Globus pallidus (tissue), 1 donor: ENCODE measurements at places on chromosomes 6 and 20.

- no peak for DNase-seq
Observed at GRCh38 chr6:2865694-2866151, 24.1 kb upstream of the SERPINB1 start.

DNA sequence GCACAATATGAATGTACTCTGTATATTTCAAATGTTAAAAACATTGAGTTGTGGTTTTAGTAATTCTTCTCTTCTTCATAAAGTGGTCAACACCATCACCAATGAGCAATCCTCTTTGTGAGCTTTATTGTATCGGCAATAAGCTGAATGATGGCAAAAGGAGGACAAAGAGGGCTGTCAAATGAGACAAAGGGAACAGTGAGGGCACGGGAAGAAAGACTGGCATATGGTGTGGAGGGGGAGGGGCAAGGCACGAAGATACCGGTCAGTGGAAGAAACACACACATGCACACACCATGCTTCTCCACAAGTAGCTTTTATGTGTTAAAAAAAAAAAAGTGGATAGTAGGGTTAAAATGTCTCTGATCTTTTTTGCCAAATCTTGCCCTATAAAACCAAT is 506.8 kb upstream of the CITED2 start:
- DNase-seq, result peak; percentile 18

DNA sequence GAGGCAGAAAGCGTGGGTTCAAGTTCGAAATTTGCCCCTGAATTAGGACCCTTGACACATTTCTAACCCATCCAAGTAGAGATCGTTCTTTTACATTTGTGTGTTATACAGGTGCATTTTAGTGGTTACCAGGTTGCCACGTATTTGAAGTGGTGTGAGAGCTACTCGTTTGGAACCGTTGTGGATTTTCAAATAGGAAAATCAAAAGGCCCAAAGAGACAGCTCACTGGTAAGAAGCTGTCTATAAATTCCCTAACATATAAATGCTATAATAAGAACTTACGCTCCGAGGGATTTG is 1.6 kb upstream of the REV3L start:
- no peak for DNase-seq

DNA sequence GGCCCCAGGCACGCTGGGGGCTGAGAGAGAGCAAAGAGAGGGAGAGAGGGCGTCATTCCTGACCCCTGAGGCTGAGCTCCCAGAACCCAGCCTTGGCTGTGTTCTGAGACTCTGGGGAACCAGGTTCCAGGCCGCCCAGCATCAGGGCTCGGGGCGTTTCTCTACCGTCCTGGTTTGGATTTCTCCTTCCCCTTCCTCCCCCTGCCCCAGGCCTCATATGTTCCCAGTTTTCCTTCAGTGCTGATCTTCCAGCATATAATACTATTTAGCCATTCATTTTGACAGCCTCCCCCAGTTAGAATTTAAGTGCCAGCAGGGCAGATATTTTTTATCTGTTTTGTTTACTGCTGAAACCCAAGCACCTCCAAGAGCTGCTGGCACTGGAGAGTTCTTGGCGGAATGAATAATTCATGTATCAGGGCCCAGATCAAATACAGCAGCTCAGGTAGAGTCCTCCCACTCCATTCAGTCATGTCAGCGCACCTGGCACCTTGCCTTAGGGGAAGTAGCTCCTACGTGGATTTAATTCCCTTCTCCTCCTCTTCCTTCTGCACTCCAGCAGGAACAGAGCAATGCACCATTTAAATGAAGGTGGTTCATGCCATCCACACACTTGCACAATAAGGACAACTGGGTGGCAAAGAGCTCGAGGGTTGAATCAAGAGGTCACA is 23.4 kb upstream of the FRMD1 start:
- DNase-seq, result no peak

- DNase-seq, result no peak
Observed at GRCh38 chr20:62609811-62610757, 32.2 kb upstream of the SLCO4A1 start.

- DNase-seq, result no peak
Observed at GRCh38 chr6:108518714-108519576, 41.8 kb upstream of the FOXO3 start.

DNA sequence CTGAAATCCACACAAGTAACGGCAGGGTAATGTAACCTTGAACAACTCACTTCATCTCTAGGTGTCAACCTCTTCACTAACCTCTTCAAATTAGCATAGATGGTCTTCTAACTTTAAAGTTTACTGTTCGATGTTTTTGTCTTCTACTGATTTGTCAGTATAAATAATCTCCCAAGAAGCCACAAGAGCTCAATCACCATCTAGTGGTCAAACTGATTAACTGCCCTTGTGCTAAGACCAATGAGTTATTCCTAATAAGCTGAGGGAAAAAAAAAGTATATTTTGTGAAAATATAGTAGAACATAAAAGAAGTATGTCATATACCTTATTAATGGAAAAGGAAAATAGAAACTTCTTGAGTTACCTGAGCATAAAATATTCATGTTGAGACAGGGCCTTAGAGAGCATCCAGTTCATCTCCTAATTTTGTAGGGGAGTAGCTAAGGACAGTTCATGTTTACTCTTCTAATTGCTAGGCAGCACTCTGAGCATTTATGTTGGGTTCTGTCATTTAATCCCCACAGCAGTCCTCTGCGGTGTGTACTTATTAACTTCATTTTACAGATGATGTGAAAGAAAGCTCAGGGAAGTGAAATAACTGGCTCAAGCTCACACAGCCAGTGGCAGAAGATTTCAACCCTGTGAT is 317.1 kb downstream of the ESR1 start:
- peak; percentile 47 for DNase-seq

- no peak for DNase-seq
Observed at GRCh38 chr6:3287976-3288707, 29.4 kb downstream of the PSMG4 start.

DNA sequence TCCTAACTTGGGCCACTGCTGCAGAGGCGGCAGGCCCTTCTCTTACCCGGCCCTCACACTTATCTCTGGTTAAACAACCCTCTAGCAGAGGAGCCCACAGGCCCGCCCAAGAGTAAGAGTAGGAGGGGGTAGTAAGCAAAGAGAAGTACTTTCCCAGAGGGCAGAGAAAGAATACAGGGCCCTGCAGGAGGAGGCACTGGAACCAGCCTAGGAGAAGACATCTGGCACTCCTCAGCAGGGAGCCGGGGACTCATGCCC is 10.1 kb downstream of the MTCH1 start:
- no peak for DNase-seq

DNA sequence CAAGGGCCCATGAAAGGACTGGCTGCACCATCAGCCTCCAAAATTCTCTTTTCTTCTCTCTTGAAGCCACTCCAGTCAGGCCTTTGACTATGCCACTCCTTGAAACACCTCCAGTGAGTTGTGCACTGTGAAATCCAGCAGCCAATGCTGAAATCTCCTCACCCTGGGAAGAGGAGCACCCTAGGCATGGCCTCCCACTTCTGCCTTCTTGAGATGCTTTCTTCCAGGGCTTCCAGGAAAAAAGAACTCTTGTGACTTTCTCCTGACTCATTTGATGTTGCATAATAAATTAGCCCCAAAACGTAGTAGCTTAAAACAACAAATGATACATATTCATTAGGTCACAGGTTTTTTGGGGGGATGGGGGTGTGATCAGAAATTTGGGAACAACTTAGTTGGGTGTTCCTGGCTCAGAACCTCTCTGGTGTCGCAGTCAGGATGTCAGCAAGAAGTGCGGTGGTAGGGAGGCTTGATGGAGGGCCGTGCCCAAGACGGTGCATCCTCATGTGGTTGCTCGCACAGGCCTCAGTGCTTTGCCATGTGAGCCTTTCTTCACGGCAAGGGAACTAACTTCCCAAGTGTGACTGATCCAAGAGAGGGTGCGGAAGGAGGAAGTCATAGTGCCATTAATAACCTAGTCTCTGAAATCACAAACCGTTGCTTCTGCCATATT is 12.1 kb downstream of the NCR2 start:
- DNase-seq, result no peak

- no peak for DNase-seq
Observed at GRCh38 chr6:137217801-137218472, 1.2 kb downstream of the IFNGR1 start.

DNA sequence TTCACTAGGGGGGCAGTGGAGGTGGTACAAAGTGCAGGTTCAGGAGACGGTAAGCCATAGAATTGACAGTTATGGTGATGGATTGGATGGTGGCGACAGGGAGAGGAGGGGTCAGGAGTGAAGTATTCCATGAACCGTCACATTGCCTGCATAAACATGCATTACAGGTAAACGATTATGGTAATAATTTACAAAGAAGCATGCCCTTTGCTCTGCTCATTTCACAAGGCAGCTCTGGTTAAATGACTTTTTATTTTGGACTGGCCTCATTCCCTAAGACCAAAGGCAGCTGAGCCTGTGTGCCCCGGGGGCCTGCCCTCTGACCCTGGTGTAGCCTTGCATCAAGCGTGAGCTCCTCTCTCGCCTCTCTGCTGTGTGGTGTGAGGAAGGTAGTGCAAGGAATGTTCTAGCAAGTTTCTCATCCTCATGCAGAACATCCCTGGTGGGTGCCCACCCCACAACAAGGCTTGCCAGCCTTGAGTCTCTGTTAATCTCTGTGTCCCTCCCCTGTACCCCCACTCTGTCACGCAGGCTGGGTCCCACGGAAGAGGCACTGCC is 59.0 kb downstream of the PPP1R14C start:
- no peak for DNase-seq

GRCh38 chr20:11459090-11459890 is 458.4 kb upstream of the BTBD3 start:
- DNase-seq, result no peak

- DNase-seq, result peak; percentile 75
Observed at GRCh38 chr20:21125072-21125848, 622 bp upstream of the KIZ start.

DNA sequence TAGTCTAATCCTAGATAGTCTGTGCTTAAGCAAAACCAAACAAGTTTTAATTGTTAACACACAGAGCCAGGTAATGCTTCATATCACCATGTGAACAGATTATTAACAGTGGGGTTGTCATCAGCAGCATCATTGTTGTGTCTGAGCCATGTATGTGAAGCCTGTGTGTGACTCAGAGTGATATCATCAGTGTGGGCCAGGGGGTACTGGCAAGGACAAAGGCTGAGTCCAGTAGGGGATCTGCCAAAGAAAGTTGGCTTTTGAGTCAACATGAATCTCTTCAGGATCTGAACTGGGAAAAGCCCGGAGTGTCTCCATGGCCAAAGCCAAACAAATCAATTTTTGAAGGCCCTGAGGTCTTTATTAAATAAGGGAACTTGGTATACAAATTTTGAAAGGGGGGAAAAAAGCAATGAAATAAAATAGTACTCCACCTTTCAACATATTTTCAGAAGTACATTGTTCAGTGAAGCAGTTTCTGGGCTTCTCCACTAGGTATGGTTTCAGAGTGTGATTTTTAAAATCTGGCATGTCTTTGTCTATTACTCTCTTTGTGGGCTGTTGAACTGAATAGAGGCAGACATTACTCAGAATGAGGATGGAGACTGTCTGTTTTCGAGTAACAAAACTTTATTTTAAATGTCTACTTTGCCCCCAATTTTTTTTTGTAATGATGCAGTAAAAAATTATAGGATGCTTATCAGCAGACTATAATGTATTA is 444.2 kb upstream of the JAG1 start:
- DNase-seq, result no peak

DNA sequence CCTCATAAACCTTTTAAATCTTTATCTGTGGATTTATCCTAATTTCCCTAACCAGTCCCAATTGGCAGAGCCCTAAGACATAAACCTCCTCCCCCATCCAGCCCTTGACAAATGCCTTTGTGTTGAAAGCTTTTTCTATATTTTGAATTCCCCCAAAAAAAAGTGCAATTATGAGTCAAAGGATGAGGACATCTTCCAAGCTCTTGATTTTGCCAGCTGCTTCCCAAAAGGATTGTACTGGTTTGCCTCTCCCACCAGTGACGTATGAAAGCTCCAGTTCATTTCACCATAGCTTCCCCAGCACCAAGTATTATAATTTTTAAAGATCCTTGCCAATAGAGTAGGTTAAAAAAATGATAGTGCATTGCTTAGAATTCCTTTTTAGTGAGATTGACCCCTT is 38.9 kb downstream of the SIRPA start:
- no peak for DNase-seq

DNA sequence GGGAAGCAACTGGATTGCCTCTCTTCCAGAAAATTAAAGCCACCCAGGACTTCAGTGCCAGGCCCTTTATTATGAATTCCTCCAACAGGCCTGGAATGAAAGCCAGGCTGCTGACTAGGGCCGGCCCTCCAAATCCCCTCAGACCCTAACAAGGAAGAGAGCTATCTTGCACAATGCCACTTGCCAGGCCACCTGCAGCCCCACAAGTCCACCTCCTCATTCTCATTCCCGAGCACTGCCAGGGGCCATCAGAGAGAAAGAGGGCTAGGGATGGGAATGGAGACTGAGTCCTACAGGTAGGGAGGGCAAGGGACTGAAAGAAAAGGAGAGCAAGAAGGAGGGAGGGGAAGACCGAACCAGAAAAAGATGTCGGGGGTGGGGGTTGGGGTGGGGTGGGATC is 86.5 kb downstream of the MRPL14 start:
- DNase-seq, result no peak

GRCh38 chr6:106747139-106747538 is 117.8 kb downstream of the QRSL1 start:
- no peak for DNase-seq

- no peak for DNase-seq
Observed at GRCh38 chr6:219019-219570, 73.2 kb upstream of the DUSP22 start.

DNA sequence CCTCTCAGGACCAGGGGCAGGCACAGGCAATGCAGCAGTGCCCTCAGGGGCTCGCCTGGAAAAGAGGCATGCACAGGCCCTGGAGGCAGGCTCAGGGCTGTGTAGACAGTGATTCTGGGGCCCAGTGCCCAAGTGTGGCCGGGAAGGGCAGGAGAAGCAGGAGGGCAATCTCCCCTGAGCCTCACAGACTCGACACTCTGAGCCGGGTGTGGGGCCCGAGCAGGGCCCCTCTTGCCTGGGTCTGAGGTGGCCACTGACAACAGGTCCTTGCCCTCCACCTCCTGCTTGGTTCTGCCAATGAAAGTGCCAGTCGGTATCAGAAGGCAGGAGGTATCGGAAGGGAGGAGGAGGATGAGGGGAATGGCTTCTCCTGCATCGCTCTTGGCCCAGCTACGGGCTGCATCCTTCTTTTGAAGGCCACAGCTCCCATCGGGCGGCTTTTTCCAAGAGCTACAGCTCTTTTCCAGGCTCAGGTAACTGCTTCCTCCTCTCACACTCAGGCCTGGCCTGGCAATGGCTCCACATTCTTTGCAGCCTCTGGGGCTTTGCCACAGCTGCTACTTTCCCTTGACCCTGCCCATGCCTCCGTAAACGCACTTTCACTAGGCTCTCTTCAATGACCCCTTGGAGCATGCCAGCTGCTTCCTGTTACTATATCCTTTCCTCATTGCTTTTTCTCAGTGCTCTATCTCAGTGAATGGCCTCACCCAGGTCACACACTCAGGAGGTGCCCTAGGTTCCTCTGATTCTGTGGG is 24.5 kb downstream of the GABRR2 start:
- no peak for DNase-seq

GRCh38 chr6:34554291-34555006 is 1.7 kb downstream of the SPDEF start:
- no peak for DNase-seq

GRCh38 chr6:160742090-160742489 is 40.0 kb downstream of the PLG start:
- no peak for DNase-seq
